ENCODE measurements at places on chromosomes 2 and 18.

GRCh38 chr2:85394976-85395375, 15.2 kb downstream of the CAPG start:
- DNase-seq, result no peak

- no peak for DNase-seq
These were observed 40.4 kb upstream of the ID2 start for GRCh38 chr2:8641301-8641965.

DNA sequence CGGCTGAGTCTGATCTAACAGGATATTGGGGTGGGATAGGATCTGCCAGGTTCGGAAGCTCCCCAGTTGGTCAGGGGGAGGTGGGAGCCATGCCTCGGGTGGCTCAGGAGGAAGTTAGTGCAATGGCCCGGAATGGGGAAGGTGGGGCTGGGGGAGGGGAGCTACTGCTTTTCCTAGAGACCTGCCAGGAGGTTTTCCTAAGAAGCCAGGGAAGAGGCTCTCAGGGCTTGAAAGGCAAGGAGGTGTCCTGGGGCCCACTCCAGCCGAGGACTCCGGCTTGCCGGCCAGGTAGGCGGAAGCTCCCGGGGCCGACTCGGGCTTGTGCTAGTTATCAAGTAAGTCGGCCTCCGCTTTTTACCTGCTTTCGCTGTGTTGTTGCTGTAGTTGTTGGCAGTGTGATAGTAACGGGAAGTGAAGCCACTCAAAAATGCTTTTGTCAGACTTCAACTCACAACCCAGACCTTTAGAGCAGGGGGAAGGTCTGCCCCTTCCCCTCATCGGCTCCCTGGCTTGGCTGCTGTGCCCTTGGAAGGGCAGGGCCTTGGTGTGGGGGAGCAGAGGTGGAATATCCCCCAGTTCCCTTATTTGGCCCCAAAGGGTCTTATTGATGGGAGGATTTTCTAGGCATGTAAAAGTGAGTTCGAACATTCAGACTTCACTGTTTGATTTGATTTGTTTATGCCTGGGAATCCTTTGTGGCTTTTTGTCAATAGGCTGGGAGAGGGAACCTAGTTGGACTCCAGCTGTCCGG, 5.4 kb downstream of the GDF7 start:
- no peak for DNase-seq

GRCh38 chr2:178843697-178844096, 36.5 kb upstream of the TTN start:
- no peak for DNase-seq

- no peak for DNase-seq
These were observed 5.3 kb downstream of the SATB2 start for GRCh38 chr2:199452260-199452990.

- no peak for DNase-seq
These were observed 23.7 kb upstream of the CXCR4 start for GRCh38 chr2:136141510-136142149.

- DNase-seq, result no peak
These were observed 4.9 kb downstream of the GPR55 start for GRCh38 chr2:230920167-230920566.

- DNase-seq, result no peak
These were observed 117.4 kb downstream of the MBP start for GRCh38 chr18:77015169-77015568.

- DNase-seq, result no peak
These were observed 367.7 kb upstream of the SALL3 start for GRCh38 chr18:78611869-78612268.

- no peak for DNase-seq
These were observed 488.3 kb downstream of the CCDC85A start for GRCh38 chr2:56671973-56672569.

- no peak for DNase-seq
These were observed 11.6 kb downstream of the BABAM2 start for GRCh38 chr2:27902098-27902497.

GRCh38 chr18:13221869-13222855, 3.6 kb downstream of the LDLRAD4 start:
- peak; percentile 38 for DNase-seq

GRCh38 chr18:24850532-24850931, 390.1 kb downstream of the HRH4 start:
- no peak for DNase-seq

DNA sequence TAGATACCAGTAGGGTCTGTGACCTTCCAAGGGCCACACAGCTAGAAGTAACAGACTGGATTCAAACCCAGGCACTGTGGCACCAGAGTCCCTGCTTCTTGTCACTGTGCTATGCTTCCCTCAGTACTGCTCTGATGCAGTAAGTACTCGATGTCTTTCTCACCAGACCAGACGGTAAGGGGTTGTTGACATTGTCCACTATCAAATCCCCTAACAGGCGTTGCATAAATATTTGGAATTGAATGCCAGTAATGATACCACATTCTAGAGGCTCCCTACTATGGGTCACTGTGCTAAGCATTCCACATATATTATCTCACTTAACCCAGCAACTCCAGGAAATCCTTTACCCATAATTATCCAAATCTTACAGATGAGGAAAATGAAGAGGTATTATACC, 223.1 kb downstream of the C1D start:
- DNase-seq, result peak; percentile 13

- DNase-seq, result no peak
These were observed 73.0 kb upstream of the ZNF397 start for GRCh38 chr18:35167857-35168256.

GRCh38 chr2:227613272-227613660, 1.4 kb downstream of the SCYGR3 start:
- no peak for DNase-seq

- no peak for DNase-seq
These were observed 148.8 kb downstream of the HDAC4 start for GRCh38 chr2:239251971-239252370.

DNA sequence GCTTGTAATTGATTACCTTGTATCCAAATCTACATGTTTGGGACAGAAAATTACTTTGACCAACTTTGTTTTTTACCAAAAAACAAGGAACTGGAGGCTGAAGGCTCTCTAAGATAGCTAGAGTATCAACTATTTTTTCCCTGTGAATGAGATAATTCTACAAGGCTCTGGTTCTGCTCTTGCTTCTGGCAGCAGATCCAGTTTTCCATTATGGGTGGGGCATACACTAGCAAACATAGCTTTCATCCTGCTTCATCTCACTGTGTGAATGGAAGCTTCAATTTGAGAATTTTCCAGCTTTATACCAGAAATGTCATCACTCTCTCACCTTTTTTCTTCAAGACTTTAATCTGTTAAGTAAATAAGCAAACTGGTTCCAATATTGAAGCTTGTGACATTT, 249.7 kb downstream of the RPRM start:
- no peak for DNase-seq

DNA sequence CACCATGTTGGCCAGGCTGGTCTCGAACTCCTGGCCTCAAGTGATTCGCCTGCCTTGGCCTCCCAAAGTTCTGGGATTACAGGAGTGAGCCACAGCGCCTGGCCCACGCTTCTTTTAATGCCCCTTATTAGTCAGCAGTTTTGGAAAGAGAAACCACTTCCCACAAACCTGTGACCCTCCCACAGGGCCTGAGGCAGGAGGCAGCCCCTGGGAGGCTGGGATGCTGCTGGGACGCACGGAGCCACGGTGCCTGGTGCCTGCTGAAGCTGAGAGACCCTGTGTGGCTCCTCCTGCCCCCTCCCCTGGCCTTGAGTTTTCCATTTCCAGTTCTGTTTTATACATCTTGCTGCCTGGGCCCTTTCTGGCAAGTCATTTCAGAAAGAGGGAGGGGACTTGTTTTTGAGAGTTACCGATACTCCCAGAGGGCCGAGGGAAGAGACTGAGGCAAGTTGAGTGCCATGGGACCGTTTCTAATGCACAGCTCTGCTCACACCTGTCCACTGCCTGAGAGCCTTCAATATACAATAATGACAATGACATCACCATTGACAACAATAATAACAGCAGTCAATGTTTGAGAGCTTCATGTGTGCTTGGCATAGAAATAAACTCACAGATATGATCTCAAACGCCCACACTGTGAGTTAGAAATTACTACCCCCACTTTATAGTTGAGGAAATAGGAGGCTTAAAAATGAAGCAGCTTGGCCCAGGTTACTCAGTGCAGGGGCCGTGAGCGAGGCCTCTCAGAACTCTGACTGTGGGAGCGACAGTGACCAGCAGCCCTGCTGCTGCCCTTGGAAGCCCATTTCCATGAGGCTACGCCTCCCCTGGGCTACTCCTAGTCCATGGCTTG, 78.1 kb upstream of the YWHAQ start:
- DNase-seq, result no peak

GRCh38 chr2:174335988-174336500, 1.3 kb downstream of the SP9 start:
- no peak for DNase-seq

DNA sequence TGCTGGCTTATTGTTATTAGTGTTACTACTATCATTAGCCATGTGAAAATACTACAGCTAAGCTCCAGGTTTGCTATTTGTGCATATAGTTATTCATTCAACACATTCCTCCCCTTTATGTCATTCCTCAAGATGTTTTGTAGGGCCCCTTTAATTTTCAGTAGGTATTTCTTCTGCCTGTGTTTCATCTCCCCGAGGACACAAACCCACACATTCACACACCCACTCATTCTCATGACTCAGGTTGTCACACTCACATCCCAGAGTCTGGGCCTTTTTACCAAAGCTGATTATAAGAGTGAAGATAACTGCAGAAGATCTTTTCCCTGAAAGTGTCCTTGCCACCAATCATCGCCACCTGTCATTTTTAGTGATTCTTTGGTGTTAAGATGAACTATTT, 68.6 kb upstream of the SPOPL start:
- no peak for DNase-seq

- no peak for DNase-seq
These were observed 921.2 kb downstream of the DCC start for GRCh38 chr18:53261241-53261640.

- DNase-seq, result no peak
These were observed 16.3 kb downstream of the CABLES1 start for GRCh38 chr18:23151414-23152099.

GRCh38 chr2:117850461-117850860, 36.0 kb downstream of the DDX18 start:
- no peak for DNase-seq

- DNase-seq, result peak; percentile 11
These were observed 207.6 kb upstream of the VWC2L start for GRCh38 chr2:214203214-214203613.

- no peak for DNase-seq
These were observed 1.4 kb upstream of the MYCN start for GRCh38 chr2:15938803-15939555.

- DNase-seq, result no peak
These were observed 44.6 kb downstream of the ADD2 start for GRCh38 chr2:70723286-70723885.

DNA sequence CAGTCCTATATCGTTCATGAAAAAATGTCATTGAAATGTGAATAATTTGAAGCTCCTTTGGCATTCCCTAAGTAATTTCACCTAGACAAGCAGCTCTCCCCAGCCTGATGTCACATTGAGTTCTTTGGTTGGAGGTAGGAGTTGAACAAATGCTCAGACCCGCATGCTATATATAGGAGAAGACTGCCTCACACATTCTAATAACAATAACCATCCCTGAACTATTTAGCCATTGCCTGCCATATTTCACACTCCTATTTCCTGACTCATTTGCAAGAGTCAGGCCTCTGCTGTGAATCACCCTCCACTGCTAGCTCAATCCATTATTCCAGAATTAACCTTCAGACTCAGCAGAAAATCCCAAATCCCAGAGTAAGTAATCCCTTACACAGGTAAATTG, 256.6 kb upstream of the ACVR2A start:
- peak; percentile 33 for DNase-seq

- no peak for DNase-seq
These were observed 115.6 kb downstream of the CTAGE1 start for GRCh38 chr18:22302144-22302543.
